Dermis blood vessel endothelial cell (primary cell): ENCODE measurements at places on chromosomes 5 and 9. TPM values are rescaled to one million over a fixed set of nuclear protein-coding genes. Genes with fewer than 3 reads are reported as not detected.

CA9 gene
- total RNA-seq: not detected in 2 replicates

CMYA5 gene
- total RNA-seq: 0.05 and 0.17 TPM in 2 replicates

PDZD2 gene
- total RNA-seq: 2.6 and 6.6 TPM in 2 replicates

SETX gene
- 92.7 and 123 TPM in 2 replicates for total RNA-seq

FBXL7 gene
- total RNA-seq: 15.5 and 23.1 TPM in 2 replicates

SHOC1 gene
- not detected in 2 replicates for total RNA-seq

OR2S2 gene
- not detected in 2 replicates for total RNA-seq

PTCH1 gene
- 3.4 and 6.9 TPM in 2 replicates for total RNA-seq

OLFM1 gene
- 6.5 and 17.2 TPM in 2 replicates for total RNA-seq

COL15A1 gene
- total RNA-seq: 0.42 and 31.5 TPM in 2 replicates

GRCh38 chr9:136950656-136951276 is 1.3 kb upstream of the LCN12 start:
- peak; percentile 24 for DNase-seq

GRCh38 chr9:76465442-76466298 is 6.7 kb downstream of the GCNT1 start:
- DNase-seq: no peak

DNA sequence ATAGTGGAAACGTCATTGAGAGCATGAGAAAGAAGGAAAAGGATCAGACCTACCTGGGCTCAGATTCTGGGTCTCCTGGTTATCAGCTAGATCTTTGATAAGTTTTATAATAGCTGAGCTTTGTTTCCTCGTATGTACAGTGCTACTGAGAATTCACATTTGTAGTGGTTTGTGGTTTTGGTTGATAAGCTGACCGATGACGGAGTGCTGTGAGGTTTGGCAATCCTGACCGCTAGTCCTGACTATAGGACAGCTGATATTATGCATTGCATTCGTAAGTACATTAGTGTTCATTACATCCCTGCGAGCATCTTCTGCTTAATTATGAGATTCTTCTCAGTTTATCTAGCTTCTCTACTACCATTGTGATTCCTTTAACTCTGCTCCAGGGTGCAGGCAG is 190.7 kb upstream of the SLC27A6 start:
- no peak for DNase-seq

DNA sequence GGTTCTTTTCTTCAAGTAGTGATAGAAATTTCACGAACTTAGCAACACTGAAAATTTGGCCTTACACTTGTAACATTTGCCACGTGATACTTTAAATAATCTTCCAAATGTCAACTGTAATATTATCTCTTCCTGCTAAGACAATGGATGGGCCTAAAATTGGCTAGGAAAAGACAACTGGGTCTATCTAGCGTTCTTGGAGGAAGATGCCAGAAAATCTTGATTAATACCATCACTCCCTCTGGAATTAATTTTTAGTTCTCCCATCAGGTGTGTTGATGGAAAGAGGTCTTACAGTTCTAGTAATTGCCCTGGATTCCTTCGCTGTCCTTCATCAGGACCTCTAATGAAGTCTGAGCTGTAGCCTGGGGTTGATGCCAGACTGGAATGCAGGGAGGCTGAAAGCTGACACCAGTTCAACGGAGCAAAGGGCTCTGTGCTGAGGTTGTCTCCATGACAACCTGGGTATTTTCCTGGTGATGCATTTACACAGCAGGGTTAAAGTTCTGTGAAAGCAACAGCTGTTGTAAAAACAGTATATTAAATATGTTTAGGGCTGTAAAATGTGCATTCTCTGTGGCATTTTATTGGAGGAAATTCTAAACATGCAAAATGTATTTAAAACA is 92.3 kb downstream of the GAS1 start:
- DNase-seq: no peak

DNA sequence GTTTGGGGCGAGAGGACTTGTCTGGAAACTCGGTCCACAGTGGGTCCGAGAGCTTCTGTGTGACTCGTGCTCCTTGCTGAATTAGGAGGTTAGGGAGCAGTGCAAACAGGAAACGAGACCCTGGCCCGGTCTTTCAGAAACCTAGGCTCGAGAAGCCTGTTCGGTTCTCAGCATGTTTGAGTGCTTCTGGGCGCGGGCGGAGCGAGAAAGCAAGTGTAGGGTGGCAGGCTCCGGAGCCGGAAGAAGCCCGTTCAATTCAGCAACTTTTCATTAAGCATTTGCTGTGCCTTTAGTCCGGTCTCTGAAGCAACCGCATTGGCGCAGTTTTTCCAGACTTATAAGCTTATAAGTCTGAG is 547 bp downstream of the CLTA start:
- peak; percentile 53 for DNase-seq

- no peak for DNase-seq
Observed at GRCh38 chr5:34639852-34640626, 16.1 kb upstream of the RAI14 start.

- DNase-seq: peak; percentile 36
Observed at GRCh38 chr5:6837519-6838110, 124.4 kb downstream of the TENT4A start.

- peak; percentile 35 for DNase-seq
Observed at GRCh38 chr9:97809666-97810344, 43.2 kb upstream of the FOXE1 start.

GRCh38 chr9:20191228-20191840 is 402.5 kb upstream of the SLC24A2 start:
- DNase-seq: no peak

DNA sequence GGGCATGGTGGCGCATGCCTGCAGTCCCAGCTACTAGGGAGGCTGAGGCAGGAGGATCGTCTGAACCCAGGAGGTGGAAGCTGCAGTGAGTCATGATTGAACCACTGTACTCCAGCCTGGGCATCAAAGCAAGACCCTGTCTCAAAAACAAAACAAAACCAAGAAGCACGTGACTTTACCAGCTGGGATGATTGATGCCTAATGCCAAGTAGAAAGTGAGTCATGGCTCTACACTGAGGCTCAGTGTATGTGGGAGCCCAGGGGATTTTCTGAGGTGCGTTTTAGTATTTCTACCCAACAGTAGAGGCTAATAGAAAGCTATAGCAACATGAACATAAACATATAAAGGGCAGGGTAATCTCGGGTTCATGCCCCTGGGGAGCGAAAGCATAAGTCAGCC is 13.9 kb upstream of the BRD3OS start:
- DNase-seq: peak; percentile 38

DNA sequence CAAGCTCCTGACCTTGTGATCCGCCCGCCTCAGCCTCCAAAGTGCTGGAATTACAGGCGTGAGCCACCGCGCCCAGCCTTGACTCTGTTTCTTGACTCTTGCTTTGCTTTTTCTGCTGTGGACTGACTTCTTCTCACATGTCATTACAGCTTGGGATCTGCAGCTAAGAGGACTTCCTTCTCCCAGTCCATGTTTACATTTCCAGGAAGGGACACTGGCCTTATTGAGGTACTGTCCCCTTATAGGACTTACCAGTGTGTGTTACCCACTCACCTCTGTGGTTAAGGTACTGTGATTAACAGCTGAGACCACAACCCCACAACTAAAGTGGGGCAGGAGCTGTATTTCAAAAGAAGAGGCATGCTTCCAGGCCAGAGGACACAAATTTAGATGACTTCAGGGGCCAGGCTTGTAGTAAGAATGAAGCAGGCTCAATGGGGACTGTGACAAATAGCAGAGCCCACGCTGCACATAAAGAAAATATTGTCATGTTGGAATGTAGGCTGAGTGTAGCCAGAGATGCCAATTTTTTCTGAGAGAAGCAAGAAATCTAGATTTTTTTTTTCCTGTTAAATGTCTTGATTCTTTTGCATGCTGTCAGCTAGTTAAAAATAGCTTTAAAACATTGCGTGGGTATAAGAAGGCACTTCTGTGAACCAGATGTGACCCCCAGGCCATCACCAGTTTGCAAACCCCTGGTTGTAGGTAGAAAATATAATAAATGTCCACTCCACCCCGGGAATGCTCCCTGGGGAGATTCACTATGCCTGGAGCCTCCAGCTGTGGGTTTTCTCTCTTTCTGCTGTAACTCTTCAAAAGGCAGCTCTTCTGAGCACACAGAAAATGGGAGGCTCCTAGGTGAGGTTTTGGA is 75.0 kb downstream of the PTPDC1 start:
- DNase-seq: no peak

- no peak for DNase-seq
Observed at GRCh38 chr5:145978171-145978570, 41.8 kb downstream of the SH3RF2 start.

DNA sequence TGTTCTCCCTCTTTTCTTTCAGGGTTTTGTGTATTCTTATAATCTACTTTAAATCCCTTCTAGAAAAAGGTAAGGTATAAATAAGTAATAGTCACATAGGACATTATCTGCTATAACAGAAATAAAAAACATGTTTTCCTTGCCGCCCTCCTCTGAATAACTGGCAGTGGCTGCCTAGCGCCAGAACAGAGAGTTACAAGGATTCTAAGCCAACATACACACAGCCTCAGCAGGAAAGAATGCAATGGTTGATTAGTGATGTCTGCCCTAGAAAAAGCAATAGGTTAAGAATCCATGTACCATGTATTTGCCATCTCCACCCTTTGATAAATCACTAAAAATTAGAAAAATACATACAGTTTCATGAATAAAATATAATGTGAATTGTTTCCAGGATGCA is 4.9 kb downstream of the MED27 start:
- DNase-seq: no peak

GRCh38 chr5:135993335-135993879 is 35.4 kb upstream of the TGFBI start:
- peak; percentile 60 for DNase-seq

GRCh38 chr5:125376059-125376641 is 629.7 kb upstream of the ZNF608 start:
- DNase-seq: no peak

- no peak for DNase-seq
Observed at GRCh38 chr9:35338561-35339274, 151.2 kb upstream of the RUSC2 start.

DNA sequence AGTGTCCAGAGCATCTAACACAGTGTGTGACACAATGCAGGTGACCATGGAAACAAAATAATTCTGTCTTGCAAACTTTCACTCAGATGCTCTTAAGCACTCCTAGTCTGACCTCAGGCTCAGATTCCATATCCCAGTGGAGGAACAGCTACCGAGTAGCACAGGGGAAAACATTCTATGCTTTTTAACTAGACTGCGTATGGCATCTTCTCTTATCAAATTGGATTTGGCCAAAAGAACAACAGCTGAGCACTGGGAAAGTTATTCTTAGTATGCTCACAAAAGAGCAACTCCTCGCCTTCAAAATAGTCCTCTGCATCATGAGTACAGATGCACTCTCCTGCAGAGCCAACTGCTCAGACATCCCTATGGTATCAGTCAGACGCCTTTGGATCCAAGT is 528.2 kb upstream of the DAP start:
- DNase-seq: no peak

GRCh38 chr9:83285445-83286225 is 222.7 kb upstream of the RASEF start:
- no peak for DNase-seq

- DNase-seq: no peak
Observed at GRCh38 chr9:135889564-135890189, 17.7 kb downstream of the CAMSAP1 start.
